ENCODE measurements at places on chromosomes 3 and 15.

- no peak for DNase-seq
Measured at GRCh38 chr15:89104172-89104564, 15.9 kb downstream of the ABHD2 start.

GRCh38 chr15:90142216-90143165 is 40.2 kb upstream of the IDH2 start:
- DNase-seq = no peak

DNA sequence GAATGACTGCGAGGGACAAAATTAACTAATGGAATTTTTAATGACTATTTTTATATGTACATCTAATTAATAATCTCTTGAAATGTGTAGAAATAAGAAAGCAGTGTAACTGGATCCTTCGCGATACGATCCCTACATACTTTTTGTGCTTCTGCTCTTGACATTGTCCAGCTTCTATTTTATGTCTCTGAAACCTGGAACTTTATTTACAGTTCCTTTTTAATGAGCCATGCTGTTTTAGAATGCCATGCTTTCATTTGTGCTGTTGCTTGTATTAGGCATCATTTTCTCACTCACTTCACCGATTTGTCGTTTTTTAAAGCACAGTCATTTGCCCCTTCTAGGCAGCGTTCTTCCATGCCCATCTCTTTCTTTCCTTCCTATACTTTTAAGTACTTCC is 301.3 kb downstream of the EDEM1 start:
- DNase-seq = no peak

GRCh38 chr3:143835312-143835711 is 13.0 kb downstream of the SLC9A9 start:
- DNase-seq = no peak

- DNase-seq = peak; percentile 6
Measured at GRCh38 chr3:51508255-51508654, 8.4 kb upstream of the DCAF1 start.

GRCh38 chr3:119703820-119704531 is 1.2 kb downstream of the CFAP91 start:
- DNase-seq = no peak

GRCh38 chr3:128424508-128425069 is 42.1 kb downstream of the DNAJB8 start:
- DNase-seq = no peak

DNA sequence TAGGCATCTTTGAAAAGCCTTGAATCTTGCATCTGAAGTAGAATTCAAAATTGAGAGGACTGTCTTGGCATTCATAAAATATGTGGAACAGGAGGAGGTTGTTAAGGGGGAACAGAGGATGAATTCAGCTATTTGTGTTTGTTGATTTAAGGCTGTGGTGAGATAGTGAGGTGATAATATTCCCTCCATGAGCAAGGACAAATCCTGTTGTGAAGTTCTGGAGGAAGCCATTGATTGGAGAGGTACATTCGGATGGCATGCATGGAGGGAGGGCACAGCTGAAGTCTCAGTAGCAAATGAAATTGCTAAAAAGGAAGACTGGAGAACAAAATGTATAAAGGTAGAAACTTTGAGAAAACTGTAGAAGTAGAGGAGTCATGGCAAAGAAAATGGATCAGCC is 443.8 kb downstream of the NLGN1 start:
- no peak for DNase-seq

DNA sequence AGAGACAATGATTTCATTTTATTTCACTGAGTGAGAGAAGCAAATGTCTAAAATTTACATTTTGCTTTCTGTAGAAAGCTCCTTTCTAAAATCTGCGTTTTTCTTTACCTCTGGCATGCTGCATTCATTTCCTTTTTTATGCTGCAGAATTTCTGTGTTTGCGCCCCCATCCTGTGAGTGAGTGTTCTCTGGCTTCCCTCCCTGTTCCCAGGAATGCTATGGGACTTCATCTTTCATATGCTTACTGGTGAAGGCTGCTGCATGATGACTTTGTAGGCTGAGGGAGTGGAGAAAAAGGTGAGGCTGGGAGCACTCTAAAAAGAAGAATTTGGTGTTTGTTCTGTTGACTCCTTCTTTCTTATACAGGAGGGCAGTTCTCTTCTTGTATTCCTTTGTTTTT is 7.7 kb upstream of the TMC3 start:
- no peak for DNase-seq

- no peak for DNase-seq
Measured at GRCh38 chr3:81195478-81195877, 566.0 kb downstream of the GBE1 start.

DNA sequence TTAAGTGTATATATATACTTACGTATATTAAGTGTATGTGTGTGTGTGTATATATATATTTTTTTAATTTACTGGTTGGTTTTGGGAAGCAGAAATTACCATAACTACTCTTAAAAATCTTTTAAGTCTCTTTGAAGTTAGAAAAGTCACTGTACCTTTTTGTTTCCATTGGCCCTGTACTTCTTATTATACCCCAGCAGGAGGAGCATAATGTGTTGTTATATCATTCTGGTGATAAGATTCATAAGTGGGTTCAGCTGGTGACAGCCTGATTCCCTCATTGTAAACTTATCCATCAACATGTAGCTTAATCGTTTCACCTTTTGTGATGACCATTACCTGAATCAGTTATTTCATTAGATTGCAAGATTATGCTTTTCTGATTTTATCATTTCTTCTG is 30.8 kb downstream of the MLH1 start:
- no peak for DNase-seq

- peak; percentile 17 for DNase-seq
Measured at GRCh38 chr3:150410311-150411105, 2.4 kb downstream of the TSC22D2 start.

GRCh38 chr15:40960151-40960885 is 7.0 kb downstream of the CHAC1 start:
- DNase-seq = no peak

- no peak for DNase-seq
Measured at GRCh38 chr3:4776399-4776979, 202.7 kb upstream of the BHLHE40 start.

GRCh38 chr15:44918136-44918535 is 38.4 kb upstream of the TERB2 start:
- DNase-seq = no peak
